Heart right ventricle (tissue), 16 donors: ENCODE measurements at places on chromosomes 13 and 19. TPM values are rescaled to one million over a fixed set of nuclear protein-coding genes. Genes with fewer than 3 reads are reported as not detected.

ZNF83 gene
- total RNA-seq = 17.2 TPM

FXYD1 gene
- 536 TPM for total RNA-seq

IL17D gene
- 1.5 TPM for total RNA-seq

GRCh38 chr19:46659151-46660007 is 1.6 kb downstream of the DACT3 start:
- peak; percentile 39 for DNase-seq
- H3K27ac ChIP-seq = peak overlapping the region; percentile 75
- H3K27me3 ChIP-seq = no peaks in the 10 kb centered on the region
- H3K36me3 ChIP-seq = no peaks in the 10 kb centered on the region
- peak overlapping the region; percentile 46 for H3K4me3 ChIP-seq

GRCh38 chr19:55308281-55308680 is 16.9 kb downstream of the TMEM150B start:
- no peak overlapping the region for H3K4me3 ChIP-seq
- H3K27me3 ChIP-seq = no peaks in the 10 kb centered on the region
- DNase-seq = no peak

DNA sequence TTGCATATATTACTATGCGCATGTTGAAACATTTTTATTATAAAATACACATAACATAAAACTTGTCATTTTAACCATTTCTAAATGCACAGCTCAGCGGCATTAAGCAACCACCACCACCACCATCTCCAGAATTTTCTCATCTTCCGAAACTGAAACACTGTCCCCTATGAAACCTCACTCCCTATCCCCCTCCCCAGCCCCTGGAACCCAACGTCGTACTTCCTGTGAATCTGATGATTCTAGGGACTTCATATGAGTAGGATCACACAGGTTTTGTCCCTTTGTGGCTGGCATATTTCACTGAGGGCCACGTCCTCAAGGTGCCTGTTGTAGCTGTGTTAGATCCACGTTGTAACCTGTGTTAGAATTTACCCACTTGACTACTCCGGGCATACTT is 716 bp upstream of the MAP2K2 start:
- H3K4me1 ChIP-seq = peaks cover 9% of the 10 kb centered on the region
- H3K27ac ChIP-seq = peak overlapping the region; percentile 72
- H3K36me3 ChIP-seq = peaks cover 11% of the 10 kb centered on the region
- H3K27me3 ChIP-seq = no peaks in the 10 kb centered on the region

GRCh38 chr13:54852831-54853230 is 1824.2 kb downstream of the OLFM4 start:
- H3K4me1 ChIP-seq = no peaks in the 10 kb centered on the region
- DNase-seq = no peak
- no peaks in the 10 kb centered on the region for H3K36me3 ChIP-seq
- H3K27ac ChIP-seq = no peak overlapping the region
- no peaks in the 10 kb centered on the region for H3K27me3 ChIP-seq

- no peak overlapping the region for H3K27ac ChIP-seq
- no peaks in the 10 kb centered on the region for H3K4me1 ChIP-seq
- DNase-seq = no peak
These were observed 1.6 kb downstream of the WDR88 start for GRCh38 chr19:33133438-33134031.
